ENCODE measurements at places on chromosomes 3 and 15.

DNA sequence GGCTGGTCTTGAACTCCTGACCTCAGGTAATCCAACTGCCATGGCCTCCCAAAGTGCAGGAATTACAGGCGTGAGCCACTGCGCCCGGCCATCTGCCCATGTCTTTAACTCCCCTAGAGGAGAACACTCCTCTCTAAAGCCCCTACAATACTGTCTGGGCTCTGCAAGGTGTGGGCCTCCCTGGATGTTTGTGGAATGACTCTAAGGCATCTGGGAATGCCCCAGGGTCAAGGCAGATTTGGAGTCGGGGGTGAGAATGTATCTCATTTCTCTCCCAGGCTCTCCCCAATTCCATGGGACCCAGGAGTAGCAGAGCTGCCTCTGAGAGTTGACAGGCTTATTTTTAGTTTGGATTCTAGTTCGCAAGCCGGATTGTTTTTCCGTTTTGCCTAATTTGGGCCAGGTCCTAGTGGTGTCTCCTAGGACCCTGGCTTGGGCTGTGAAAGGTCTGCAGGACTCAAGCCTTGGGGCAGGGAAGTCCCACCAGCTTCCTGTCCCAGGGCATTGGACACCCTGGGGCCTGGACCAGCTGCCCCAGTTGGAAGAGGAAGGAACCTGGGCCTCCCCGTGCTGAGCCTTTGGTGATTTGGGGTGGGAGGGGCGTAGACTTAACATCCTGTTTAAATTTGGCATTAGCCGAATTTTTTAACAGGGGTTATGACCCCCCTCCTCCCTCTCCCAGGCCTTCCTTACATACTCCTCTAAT is 53.5 kb downstream of the MAGEF1 start:
- no peak for DNase-seq

- no peak for DNase-seq
Observed at GRCh38 chr15:56699743-56700142, 33.6 kb downstream of the ZNF280D start.

DNA sequence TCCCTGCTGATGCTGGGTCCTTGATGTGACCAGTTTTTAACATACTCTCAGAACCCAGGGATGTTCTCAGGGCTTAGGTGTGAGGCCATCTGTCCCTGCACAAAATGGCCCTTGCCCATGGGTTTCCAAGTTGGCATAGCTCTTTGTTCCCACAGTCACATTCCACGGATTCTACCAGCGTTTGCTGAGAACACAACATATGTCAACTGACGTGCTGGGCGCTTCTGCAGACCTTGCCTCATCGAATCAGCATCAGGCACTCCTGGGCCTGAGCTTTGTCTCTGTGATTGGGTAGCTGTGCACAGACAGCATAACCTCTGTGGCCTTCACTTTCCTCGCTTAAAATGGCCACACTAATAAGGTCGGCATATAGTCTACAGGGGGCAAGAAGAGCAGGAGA is 69.0 kb downstream of the MGLL start:
- DNase-seq: no peak

- DNase-seq: no peak
Observed at GRCh38 chr15:40747685-40748631, 7.1 kb downstream of the RMDN3 start.

- no peak for DNase-seq
Observed at GRCh38 chr3:126945171-126945721, 37.7 kb upstream of the PLXNA1 start.

- no peak for DNase-seq
Observed at GRCh38 chr3:12221663-12222062, 63.0 kb upstream of the TIMP4 start.

DNA sequence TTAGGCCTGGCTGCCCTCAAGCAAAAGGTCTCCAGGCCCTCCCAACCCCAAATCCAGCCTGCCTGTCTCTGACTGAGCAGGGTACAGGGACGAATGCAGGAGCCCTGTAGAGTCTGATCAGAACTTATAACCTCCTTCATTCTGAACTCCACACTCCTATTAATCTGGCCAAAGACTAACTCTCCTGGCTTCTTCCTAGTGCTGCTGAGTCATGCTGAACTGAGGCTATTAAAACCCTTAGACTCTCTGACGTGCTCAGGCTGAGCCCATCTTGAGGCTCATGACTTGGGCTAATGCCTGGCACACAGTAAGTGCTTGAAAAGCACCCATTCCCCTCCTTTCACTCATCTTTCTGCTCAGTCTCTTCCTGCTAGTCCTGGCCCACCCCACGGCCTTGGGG is 81.9 kb downstream of the NUP210 start:
- no peak for DNase-seq

GRCh38 chr15:36659917-36660316 is 80.5 kb downstream of the CDIN1 start:
- DNase-seq: no peak

DNA sequence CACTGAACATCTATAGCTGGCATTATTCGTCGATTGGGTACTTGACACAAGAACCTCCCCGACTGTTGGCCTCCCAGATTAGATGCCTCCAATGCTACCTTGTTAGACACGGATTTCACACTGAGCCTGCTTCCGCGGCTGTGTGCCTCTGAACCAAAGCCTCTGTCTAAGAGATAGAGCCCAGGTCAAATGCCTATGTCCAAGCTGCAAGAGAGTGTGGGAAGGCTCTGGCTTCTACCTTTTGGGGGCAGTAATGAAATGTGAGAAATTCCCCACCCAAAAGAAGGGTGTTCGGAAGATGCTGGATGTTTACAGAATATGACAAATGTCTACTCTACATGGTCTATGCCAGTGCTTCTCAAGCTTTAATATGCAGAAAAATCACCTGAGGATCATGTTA is 2.0 kb upstream of the RPUSD2 start:
- DNase-seq: no peak

GRCh38 chr3:52025453-52025852 is 29.8 kb upstream of the RPL29 start:
- no peak for DNase-seq

DNA sequence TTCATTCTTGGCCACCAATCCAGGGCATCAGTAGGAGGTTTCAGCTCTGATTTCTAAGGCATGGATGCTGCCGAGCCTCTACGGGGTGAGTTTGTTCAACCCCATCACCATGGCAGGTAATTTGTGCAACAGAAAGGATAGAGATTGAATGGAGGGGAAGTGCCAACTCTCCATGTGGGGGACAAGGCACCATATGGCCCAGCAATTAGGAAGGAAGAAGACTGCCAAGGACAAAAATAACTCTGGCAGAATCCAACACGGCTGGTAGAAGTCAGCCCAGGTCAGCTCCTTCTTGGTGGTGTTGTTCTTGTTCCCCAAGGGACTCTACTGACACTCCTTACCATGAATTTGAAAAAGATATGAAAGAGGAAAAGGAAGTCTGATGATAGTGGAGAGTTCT is 503.9 kb downstream of the MAGI1 start:
- no peak for DNase-seq

DNA sequence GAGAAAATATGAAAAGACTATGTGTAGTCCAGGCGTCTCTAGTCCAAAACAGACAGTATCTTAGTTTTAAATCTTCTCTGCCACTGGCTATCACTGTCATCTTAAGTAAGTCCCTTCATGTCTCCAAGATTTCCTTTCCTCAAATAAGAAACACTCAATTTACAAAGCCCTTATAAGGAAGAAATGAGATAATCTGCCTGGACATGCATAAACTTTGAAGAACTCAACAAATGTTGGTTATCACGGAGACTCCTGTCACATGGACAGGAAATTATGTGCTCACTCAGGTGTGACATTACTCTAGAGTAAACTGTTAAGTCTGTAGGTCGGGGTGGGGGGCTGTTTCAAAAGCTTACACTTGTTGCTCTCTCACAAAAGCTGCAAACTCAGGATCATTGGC is 91.9 kb downstream of the IMPG2 start:
- no peak for DNase-seq

- no peak for DNase-seq
Observed at GRCh38 chr15:72809329-72809728, 25.8 kb upstream of the ADPGK start.

DNA sequence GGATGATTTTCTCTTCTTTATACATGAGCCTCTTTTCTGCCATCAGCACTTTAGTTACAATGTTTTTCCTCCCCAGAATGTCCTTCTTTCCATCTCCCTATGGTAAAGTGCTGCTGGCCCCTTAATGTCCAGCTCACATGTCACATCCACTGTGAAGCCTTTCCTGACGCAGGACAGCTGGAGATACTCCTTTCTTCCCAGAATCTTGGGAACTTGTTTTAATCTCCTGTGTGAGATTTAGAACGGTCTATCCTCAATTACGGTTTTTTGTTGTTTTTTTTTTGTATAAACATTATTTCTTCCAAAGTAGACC is 147.7 kb upstream of the TSC22D2 start:
- no peak for DNase-seq

GRCh38 chr3:190444006-190444405 is 5.7 kb downstream of the TMEM207 start:
- DNase-seq: no peak

- DNase-seq: no peak
Observed at GRCh38 chr3:15217841-15218267, 11.8 kb downstream of the CAPN7 start.

DNA sequence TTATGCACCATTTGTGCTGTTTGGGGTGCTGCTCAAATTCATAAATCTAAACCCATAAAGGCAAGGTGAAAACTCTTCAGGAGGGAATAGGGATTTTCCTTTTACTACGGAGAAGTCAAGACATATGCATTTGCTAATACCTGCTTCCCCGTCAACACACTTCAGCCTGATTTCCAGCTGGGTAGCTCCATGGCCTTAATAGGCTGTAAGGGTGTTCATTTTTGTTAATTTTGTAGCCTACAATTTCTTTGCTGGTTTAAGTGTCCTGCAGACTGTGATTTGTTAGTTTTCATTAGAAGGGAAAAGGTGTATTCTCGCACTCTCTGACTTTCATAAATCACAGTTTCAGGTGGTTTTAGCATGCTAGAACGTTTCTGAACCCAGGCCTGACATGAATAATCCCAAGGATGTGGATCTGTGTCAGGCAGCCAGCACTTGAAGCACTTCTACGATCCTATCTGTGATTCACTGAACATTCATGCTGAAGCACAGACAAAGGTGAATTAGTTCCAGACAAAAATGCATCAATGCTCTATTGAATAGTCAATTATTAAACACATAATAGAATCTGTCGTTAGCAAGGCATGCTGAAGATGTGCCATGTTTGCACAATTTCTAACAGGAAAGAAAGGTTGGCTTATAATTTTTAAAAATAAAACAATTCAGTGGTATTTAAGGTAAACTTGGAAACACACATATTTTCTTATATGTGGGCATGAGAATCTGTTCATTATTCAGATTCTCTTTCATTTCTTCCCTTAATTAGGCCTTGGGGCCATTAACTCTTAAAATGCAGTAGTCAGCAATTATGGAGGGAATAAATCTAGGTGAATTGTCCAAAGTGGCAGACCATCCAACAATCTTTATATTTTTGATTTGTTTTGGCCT is 17.9 kb upstream of the NMNAT3 start:
- no peak for DNase-seq

DNA sequence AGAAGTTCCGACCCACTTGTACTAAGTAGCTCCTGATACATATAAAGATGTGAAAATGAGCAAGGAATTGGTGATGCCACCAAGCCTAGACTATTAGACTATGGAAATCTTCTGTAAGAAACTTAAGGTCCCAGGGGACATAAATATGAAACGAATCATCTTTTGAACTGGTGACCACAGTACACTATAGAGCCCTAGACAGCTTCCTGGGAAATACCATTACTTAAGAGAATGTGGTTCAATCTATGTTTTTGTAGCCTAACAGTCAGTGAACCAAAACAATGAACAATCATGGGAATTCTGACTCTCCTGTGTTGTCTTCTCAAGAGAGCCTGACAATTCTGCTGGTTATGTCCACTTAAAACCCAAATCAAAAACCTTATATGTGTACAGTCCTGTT is 191.6 kb downstream of the GREM1 start:
- DNase-seq: no peak

- no peak for DNase-seq
Observed at GRCh38 chr15:71141572-71141971, 26.3 kb downstream of the THSD4 start.

GRCh38 chr3:10925436-10926255 is 66.9 kb upstream of the SLC6A1 start:
- DNase-seq: no peak

DNA sequence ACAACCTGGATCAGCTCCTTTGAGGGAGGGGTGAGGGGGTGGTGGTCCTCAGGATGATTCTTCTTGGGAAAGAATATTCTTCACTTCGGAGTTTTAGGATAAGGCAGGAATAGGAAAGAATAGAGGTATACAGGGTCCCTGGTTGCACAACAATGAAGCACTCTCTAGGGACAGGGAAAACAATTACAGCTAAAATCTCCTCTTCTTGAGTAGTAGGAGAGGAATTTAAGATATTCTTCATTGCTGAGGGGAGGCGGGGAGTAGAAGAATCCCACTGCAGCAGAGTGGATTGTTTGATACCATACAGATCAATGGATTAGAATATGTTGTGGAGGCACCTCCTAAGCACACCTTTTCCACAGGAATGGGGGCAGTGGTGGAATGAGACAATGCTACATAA is 20.5 kb downstream of the SLC9C1 start:
- no peak for DNase-seq

DNA sequence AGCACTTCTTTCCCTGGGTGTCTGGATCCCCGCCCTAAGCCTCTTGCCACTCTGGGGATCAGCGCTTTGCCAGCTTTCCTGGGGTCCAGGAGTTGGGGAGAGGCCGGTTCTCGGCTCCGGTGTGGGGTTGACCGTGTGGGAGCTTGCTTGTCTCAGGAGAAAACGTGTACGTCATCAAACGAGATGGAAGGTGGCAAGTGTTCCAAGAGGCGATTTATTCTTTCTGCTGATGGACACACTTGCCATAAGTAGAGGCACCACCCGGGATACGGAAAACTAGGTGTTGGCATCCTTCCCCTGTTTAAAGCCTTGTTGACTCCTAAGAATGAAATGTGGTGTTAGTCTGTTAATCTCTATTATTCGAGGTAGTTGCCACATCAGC is 295 bp downstream of the ZWILCH start:
- DNase-seq: no peak

DNA sequence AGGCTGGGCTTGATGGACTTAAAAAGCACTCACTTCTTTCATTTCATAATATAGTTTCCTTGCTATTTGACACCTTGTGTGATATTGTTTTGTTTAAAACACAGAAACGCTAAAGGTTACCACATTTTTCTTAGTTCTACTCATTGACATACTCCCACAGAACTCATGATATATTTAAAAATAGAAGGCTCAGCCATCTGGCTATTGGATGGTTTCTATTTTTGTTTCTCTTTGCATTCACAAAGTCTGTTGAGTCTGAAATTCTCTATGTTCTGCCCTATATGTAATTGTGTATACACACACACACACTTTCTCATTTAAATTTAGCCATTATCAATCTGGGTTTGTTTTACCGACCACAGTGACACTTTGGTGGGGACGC is 128.2 kb downstream of the SOX2 start:
- DNase-seq: no peak

DNA sequence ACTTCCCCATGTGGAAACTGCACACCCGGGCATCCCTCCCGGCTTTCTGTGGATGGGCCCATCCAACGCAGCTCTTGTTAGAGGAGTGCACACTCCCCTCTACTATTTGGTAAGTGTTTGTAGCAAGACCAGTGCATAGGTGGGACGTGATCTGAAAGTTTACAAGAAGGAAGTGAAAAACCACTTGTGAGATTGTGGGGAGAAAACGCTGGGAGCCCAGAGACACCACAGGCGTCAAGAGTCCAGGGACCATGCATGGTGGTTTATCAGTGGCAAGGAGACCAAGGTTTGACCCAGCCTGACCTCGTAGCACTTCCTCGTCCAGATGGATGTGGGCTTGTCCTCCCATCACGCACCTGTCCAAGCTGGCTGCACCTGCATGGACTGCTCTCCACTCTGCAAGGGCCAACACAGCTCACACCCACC is 51.6 kb downstream of the ATP10A start:
- no peak for DNase-seq

GRCh38 chr3:120477781-120478180 is 27.0 kb upstream of the FSTL1 start:
- DNase-seq: no peak
